ENCODE measurements at places on chromosomes 4 and X. TPM values are rescaled to one million over a fixed set of nuclear protein-coding genes. Genes with fewer than 3 reads are reported as not detected.

- DNase-seq, result no peak
Measured at GRCh38 chrX:1468250-1468772, 15.6 kb upstream of the ASMTL start.

- DNase-seq, result no peak
Measured at GRCh38 chrX:130091980-130092522, 18.2 kb downstream of the ELF4 start.

DNA sequence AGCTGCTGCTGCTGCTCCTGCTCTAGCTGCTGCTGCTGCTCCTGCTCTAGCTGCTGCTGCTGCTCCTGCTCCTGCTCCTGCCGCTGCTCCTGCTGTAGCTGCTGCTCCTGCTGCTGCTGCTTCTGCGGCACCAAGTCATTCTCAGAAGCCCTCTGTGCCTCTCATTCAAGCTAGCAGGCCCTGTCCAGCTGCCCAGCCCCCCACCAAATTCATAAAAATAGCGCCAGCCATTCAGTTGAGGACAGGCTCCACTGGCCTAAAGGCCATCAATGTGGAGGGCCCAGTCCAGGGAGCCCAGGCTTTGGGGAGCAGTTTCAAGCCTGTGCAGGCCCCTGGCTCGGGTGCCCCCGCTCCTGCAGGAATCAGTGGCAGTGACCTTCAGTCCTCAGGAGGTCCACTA is 3.9 kb downstream of the SUPT20HL1 start:
- no peak for DNase-seq

GRCh38 chrX:24643116-24643515 is 4.0 kb downstream of the PCYT1B start:
- DNase-seq, result no peak

Gene CXCL1
- 1.4 TPM for polyA plus RNA-seq

Gene TLR8
- 0.10 TPM for polyA plus RNA-seq
